Stimulated activated CD4-positive, alpha-beta T cell treated with anti-CD3 and anti-CD28 coated beads, Interleukin-2, amount 100 ng/mL, for 24 hours (primary cell): ENCODE measurements at places on chromosomes 12 and 14.

GRCh38 chr14:100146531-100147091 is 12.8 kb downstream of the DEGS2 start:
- DNase-seq, result no peak

- DNase-seq, result peak; percentile 49
Observed at GRCh38 chr12:69161829-69162228, 77.5 kb upstream of the CPSF6 start.

- no peak for DNase-seq
Observed at GRCh38 chr12:102939059-102939458, 18.4 kb upstream of the ASCL1 start.

DNA sequence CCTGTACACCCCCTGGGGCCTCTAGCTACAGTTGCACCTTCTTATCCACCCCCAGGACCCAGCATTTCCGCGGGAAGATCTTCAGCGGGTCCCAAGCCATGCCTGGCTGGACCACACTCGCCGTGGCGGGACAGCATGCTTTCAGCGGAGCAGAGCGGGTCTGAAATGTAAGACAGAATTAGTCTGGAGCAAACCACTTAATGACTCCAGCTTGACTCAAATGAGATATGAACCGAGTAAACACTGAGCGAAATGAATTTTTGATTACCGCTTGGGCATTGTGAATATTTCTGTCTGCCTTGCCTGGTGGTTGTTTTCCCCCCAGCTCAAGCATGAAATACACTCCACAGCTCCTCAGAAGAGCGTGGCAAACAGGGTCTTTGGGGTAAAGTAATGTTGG is 60.8 kb downstream of the SLC24A4 start:
- no peak for DNase-seq
